ENCODE measurements at places on chromosomes 1 and 21.

- DNase-seq, result peak; percentile 52
Observed at GRCh38 chr21:45578176-45578801, 36.0 kb upstream of the SLC19A1 start.

- peak; percentile 54 for DNase-seq
Observed at GRCh38 chr1:5943343-5944124, 48.7 kb downstream of the NPHP4 start.

DNA sequence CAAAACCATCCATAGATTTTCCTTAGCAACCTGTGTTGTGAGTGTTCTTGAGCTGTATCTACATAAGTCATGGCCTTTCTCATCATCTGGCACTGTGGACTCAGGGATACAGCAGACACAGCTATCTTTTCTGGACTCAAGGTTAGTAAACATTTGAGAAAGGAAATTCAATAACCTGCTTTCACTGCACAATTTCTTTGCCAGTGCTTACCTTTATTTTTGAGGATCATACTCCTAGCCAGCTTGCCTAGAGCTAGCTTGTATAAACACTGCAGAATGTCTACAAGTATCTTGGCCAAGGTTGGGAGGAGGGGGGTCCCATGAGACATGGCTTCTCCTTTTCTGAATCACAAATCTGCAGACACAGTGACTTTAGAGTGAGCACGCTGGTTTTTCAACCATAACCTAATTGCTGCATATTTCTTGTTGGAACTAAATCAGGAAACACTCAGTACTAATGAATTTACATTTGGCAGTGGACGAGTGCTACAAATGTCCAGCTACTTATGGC is 27.2 kb downstream of the ADAMTS5 start:
- DNase-seq, result peak; percentile 69

- no peak for DNase-seq
Observed at GRCh38 chr1:9207086-9207485, 27.5 kb upstream of the H6PD start.

- no peak for DNase-seq
Observed at GRCh38 chr1:92323473-92324453, 24.9 kb downstream of the RPAP2 start.

DNA sequence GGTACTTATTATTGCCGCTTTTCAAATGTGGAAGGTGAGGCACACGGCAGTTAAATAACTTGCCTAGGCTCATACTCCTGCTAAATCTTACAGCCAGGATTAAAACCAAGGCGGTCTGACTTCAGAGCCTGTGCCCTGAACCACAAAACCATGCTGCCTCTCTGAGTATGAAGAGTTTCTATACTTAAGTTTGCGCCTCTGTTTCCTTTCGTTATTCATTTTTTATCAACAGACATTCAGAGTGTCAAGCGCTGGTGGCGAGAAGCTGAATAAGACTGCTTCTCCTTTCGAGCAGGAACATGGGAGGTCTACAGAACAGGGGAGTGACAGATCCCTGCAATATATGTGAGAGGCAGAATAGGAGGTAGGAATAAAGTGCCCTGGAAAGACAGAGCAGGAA is 96.0 kb upstream of the DUSP10 start:
- no peak for DNase-seq

DNA sequence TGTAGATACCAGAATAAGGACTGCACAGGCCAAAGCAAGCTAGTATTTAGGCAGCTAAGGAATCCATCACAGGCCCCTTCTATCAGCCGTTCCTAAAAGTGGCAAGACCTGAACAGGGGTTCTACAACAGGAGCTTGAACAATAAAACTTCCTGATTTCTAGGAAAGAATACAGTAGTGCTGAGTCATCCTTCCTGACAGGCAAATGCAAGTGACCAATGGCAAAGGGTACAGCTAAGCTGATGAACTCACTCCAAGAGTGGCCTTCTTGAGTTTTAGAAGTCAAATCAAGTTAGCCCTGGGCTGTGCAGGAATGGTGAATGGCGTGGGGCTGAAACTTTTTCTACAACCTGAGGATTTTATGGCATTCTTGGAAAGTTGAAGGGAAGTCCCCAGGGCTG is 112.9 kb downstream of the GREM2 start:
- DNase-seq, result no peak

DNA sequence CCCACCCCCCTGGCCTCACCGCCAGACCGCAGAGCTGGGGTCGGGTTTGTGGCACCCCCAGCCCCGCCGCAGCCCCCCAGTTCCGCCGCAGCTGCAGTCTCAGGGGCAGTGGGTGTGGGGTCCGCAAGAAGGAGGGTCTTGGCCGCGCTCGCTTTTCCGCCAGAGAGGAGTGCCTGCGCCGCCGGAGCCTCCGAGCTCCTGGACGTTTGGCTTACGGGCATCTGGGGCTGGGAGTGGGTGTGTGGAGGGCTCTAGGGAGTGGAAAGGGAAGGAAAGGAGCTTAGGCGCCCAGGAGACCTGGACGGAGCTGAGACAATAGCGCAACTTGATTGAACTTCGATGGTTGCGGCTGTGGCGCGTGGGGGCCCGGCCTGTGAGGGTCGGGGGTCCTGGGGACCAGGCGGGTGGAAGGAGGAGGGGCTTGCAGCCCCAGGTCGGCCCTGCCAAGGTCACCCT is 88.8 kb upstream of the IPO9 start:
- DNase-seq, result peak; percentile 42

GRCh38 chr1:20399606-20400180 is 86.3 kb downstream of the CAMK2N1 start:
- no peak for DNase-seq

GRCh38 chr1:66286307-66286706 is 247.6 kb upstream of the SGIP1 start:
- DNase-seq, result no peak

GRCh38 chr1:34683616-34684015 is 71.2 kb upstream of the GJB5 start:
- DNase-seq, result no peak

DNA sequence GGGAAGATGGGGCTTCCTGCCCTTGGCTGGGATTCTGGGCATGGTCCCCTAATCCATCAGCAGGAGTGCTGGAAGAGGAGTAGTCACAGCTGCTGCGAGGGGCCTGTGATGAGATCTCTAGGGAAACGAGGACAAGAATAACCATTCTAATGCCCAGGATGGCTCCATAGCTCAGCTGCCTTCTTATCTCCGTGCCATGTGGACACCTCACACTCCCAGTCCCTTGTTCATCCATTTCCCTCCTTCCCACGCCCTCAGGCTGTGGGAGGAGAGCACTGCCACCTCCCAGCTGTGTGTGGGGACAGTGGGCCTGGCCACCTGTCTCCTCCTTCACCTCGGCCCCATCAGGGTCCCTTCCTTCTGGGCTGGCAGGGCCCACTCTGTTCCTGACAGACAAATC is 16.1 kb upstream of the ETV3 start:
- DNase-seq, result peak; percentile 34

DNA sequence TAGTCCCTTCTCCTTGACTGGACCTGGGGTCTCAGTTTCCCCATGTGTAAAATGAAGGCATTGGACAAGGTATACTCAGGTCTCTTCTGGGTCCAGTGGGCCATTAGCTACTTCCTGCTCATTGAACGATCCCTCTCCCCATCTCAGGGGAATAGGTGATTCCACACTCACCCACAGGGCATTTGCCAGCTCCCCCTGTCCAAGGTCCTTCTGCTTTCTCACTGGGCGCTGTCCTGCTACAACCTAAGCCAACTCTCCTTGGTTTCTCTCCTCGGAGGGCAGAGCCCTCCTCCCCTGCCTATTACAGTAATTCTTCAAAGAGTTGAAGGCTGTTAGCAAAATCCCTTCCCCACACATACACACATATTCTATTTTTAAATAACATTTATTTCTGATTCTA is 16.6 kb downstream of the DISP3 start:
- no peak for DNase-seq

DNA sequence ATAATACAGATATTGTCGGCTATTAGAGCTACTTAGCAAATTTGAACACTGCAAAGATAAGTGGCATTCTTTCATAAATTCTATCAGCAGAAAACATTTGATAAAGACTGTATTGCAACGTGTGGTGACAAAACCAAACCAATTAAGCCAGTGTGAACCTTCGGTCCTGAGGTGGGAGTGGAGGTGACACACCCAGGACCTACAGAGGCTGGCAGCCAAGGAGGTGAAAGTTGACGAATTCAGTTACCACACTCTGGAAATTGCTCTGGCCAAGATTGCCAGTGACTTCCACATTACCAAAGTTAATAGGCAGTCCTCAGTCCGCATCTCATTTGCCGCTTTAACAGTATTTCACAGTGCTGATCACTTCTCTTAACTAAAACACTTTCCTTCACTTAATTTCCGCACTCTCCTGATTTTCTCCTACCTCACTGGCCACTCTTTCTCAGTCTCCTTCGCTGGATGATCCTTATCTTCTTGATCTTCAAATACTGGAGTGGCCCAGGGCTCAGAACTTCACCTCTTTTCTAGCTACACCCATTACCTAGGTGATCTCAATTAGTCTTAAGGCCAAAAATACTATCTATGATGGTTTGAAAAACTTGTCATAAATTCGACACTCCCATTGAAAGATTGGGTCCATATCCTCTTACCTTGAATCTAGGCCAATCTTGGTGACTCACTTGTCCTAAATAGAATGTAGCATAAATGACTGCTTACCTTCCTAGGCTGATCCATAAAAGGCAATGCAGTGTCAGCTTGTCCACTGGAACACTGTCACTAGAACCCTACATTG is 5.1 kb upstream of the CDC42BPA start:
- no peak for DNase-seq

DNA sequence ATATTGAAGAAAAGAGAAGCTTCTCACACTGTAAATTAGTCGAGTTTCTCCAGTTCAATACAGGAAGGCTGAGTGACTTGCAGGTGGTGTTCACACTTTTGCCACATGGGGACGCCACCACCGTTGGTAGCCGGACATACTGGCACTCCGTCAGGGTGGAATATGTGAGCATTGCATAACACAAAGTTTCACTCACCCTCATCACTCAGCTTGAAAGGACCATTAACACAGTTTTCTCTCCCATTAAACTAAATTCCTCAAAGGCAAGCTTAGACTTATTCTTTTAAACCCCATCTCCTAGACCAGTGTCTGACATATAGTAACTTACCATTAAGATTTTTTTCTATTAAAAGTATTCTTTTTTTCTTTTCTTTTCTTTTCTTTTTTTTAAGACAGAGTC is 105.3 kb upstream of the SERBP1 start:
- peak; percentile 87 for DNase-seq

DNA sequence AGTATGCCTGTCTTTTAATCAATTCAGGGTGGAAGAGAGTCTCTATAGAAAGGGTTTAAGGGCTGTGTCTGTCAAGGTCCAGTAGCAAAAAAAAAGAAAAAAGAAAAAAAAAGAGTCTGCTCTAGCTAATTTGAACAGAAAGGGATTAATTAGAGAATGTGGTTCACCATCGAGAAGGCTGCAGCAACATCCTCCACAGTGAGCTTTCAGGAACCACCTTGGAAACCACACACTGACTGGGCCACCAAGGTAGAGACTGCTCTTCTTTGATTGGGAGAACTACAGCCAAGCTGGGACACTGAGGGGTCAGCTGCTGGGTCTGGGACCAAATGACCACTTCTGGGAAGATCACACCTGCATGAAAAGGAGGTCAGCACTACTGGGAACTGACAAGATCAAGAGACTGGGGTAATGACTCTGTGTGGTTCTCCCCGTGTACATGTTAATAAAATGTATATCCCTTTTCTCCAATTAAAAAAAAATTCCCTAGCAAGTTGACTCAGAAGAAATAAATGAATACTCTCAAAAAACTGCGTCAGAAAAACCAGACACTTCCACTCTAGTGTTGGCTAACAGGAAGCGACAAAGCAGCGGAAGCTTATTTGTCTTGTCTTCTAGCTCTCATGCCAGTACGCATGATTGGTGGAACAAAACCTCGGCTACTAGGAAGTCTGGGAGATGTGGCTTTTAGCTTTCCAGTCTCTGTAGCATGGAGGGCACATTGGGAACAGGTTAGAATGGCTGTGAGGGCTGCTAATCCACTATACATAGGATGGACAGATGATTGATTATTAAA is 60.0 kb upstream of the IVNS1ABP start:
- DNase-seq, result no peak

GRCh38 chr1:203467550-203467921 is 8.1 kb upstream of the PRELP start:
- DNase-seq, result peak; percentile 54

DNA sequence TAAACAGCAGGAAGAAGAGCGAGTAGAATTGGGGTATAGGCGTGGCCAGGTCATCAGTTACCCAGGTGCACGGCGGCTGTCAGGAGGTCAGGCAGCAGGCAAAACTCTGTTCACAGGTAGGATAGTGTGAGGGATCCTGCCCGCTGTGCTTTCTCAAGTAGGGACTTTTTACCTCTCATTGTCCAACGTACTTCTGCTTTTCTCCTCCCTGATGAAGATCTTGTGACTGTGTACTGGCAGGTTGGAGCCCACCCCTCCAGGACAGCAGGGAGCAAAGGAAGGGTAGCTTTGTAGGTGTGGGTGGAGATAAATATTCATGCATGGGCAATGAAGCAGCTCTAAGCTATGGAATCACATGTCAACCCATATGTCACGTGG is 373.5 kb downstream of the KIF26B start:
- DNase-seq, result no peak

DNA sequence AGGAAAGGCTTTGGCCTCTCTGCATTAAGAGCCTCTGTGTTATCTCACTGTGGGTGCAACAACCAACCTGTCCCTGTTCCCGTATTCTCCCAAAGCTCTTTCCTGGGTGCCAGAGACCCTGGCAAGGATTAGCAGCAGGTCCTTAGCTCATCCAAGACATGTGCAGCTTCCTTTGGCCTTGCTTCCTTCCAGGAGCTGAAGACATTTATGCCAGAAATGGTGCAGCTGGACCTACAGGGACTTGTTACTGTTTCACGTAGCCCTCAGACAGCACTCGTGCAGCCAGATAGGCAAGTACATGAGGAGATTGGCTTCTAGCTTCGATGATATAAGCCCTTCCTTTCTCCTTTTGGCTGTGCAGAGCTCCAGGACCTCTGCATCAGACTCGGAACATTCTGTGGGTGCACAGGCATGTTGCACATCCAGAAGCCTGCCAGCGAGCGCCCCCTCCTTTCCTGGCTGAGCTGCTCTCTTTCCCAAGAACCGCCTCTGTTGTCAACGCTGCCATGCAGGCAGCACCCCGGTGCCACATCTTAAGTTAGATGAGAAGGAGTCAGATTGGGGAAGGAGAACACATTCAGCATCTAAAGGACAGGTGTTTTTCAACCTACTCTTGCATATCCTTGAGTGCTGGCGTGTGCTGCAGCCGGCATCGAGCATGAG is 284.5 kb upstream of the PLXNA2 start:
- DNase-seq, result peak; percentile 17

DNA sequence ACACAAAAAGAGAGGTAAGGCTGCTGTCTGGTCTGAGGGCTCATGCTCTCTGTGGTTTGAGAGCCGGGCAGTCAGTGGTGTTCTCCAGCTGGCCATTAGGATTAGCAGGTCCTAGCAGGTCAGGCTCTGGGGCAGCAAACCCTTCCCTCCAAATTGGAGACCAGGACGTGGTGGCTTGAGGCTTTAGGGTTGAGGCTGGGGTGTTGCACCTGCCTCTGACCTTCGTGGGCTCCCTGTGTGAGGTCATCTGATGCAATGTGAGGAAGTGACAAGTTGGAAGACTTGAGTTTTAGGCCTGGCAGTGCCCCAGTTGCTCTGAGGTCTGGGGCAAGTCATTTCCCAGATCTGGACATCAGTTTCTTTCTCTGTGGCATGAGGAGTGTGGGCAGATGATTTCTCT is 24.4 kb downstream of the SZRD1 start:
- DNase-seq, result no peak
